ENCODE measurements at places on chromosomes 11 and 22.
A peak's percentile ranks its signal among the peaks of the same experiment; 100 is the strongest.

GRCh38 chr11:111018566-111018965 lies 227.0 kb upstream of the POU2AF2 start:
- DNase-seq, result no peak

GRCh38 chr11:133520707-133521106 lies 11.6 kb downstream of the OPCML start:
- DNase-seq, result no peak

DNA sequence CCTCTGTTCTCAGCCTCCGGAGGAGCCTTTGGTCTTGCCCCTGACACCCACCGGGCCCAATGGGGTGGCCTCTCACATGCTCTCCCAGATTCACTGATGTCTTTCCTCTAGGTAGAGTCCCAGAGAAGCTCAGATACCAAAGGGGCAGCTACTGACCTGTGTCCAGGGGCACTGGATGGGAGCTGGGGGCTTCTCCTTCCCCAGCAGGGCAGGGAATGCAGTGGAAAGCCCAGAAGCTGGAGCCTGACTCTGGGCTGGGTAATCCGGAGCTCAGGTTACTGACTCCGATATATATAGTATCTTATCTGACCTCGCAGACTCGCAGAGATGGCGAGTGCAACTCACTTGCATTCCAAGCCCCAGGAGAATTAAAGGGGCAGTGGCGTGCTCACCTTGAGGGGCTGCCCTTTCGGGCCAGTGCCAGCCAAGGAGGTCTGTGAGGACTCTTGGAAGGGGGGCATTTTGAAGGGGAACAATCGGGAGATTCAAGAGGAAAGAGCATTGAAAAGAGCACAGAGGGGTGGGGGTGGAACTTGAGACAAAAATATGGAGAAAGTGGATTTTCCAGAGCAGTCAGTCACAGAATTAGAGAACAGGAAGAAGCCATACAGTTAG lies 2.5 kb downstream of the USP2 start:
- no peak for DNase-seq

GRCh38 chr22:27186643-27187042 lies 529.3 kb downstream of the MIAT start:
- no peak for DNase-seq

DNA sequence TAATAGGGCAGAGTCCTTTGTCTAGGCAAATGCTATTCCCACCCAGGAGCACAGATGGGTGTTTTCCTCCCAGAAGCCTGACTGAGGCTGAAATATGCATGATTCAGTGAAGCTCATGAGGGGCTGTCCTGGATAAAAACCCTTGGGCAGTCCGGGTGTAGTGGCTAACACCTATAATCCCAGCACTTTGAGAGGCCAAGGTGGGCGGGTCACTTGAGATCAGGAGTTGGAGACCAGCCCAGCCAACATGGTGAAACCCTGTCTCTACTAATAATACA lies 48.6 kb upstream of the LMO2 start:
- no peak for DNase-seq

DNA sequence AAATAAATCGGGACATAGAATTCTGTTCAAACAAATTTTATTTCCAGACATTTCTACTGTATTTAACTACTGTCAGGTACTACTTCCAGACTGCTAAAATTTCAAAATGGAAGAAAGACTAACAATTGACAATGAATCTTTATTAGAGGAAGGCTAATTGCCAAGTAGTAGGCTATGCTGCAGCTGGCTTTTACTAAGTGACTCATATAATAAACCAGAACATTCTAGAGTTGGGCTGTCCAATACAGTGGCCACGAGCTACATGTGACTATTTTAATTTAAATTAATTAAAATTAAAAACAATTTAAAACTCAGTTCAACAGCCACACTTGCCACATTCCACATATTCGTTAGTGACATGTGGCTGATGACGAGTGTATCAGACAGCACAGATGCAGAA lies 27.6 kb downstream of the CHKA start:
- no peak for DNase-seq

DNA sequence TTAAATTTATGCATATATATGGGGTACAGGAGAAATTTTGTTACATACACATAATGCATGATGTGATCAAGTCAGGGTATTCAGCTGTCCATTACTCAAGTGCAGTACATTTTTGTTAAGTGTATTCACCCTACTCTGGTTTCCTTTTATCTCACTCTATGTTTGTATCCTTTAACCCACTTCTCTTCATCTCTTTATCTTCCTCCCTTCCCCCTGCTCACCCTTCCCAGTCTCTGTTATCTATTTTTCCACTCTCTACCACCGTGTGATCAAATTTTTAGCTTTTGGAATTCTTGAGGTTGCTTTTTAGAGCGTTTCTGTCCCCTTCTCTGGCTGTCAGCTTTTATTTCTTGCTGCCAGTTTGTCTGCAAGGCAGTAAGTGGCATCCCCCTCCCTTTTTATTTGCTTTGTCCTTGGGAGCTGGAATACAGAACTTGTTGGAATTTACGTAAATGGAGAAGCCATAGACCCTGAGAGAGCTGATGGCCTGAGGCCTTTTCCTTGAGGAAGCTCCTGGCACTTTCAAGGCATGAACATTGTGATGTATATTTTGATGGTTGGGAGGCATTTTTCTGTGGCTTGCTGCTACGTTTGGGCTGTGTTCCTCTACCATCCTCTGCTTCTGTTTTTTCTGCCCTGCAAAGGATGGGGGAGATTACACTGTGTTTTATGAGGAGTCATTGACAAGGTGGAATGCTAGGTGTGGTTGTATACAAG lies 148.6 kb downstream of the LDLRAD3 start:
- no peak for DNase-seq

GRCh38 chr11:71136095-71136845 lies 116.1 kb downstream of the SHANK2 start:
- DNase-seq, result no peak

DNA sequence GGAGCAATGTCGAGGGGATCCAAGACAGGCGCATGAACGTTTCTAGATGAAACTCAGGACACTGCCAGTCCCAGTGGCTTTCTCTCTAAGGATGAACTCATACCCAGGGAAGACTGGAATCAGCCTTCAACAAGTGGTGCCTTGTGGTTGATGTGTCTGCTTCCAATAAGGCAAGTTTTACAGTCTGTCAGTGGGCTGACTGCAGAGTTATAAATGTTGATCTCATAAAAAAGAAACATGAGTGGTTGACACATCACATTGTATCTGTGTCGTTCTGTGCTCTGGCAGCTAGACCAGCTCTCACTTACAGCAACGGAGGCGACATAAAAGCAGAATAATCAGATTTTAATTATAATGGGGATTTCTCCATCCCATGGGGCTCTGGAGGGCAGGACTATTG lies 96.7 kb downstream of the SNX19 start:
- DNase-seq, result no peak

DNA sequence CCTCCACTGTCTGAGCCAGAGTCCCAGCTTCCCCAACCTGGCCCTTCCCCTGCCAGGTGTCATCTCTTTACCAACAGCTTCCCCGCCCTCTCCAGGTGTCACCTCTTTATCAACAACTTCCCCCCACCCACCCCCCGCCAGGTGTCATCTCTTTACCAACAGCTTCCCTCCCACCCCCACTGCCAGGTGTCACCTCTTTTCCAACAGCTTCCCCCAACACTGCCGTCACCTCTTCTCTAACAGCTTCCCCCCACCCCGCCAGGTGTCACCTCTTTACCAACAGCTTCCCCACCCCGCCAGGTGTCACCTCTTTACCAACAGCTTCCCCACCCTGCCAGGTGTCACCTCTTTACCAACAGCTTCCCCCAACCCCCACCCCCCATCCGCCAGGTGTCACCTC lies 29.8 kb upstream of the TTLL12 start:
- DNase-seq, result no peak

DNA sequence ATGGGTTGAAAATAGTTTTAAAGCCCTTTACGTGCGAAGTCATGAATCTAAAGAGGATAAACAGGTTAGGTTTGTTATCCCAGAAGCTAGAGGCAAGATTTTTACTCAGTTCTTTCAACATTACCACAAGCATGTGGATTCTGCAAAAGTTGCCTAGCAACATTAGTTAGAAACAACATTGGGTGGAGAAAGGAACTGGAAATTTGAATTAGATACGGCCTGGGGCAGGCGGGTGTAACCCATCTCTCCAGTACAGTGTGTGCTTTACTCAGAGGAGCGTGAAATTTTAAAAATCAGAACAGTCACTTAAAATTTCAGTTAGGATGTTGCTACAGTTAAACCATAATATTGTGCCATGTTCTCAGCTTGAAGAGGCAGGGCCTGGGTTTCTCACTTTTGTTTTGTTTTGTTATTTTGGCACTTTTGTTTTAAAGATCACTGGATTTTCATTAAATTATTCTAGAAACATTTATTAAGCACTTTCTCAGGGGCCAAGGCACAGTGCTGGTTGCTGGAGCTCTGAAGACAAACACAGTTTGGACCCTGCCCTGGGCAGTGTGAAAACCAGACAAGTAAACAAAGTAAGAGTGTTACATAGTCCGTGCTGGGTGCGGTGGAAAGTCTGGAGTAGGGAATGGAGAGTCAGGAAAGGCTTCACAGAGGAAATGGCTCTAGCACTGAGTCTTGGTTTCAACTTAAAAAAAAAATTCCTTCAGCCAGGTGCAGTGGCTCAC lies 4.4 kb upstream of the WEE1 start:
- DNase-seq, result no peak

- peak; percentile 75 for DNase-seq
Observed at GRCh38 chr22:23054531-23055257, 15.6 kb upstream of the GNAZ start.

- DNase-seq, result no peak
Observed at GRCh38 chr11:46832511-46833214, 13.4 kb downstream of the CKAP5 start.

DNA sequence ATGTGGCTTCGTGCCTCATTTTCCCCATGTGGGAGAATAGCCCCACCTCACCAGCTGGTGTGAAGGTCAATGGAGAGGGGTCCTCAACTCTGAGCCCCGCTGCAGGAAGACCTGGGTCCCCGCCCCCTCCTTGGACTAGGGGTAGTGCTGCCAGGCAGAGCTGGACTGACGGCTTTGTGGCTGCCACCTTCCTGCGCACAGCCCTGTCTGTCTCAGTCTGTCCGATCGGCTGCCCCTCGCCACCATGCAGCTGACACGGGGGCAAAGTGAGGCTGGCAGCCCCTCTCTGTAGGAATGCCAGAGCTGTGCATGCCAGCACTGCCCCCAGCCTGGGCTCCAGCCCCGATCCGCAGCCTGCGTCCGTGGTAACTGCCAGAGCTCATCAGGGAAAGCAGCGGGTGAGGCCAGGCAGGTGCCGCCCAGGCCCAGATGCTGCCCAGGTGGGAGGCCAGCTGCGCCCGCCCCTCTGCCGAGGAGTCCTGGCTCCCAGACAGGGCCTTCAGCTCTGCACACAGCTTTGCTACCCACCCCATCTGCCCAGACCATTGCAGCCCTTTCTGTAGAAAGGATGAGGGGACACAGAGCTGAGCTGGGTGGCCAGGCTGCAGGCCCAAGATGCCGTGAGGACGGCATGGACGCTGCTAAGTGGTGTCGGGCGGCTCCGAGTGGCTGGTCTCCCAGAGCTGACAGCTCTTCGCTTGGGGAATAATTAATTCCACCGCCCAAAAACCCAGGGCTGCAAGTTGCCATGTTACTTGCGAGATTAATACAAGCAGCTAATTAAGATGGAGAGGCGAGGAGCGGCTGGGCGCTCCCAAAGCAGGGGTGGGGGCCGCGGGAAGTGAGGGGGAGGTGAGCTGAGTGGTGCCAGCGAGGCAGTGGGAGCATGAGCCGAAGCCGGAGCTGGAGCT lies 19.5 kb upstream of the FLRT1 start:
- no peak for DNase-seq

- no peak for DNase-seq
Observed at GRCh38 chr11:1853376-1854131, 670 bp downstream of the LSP1 start.

DNA sequence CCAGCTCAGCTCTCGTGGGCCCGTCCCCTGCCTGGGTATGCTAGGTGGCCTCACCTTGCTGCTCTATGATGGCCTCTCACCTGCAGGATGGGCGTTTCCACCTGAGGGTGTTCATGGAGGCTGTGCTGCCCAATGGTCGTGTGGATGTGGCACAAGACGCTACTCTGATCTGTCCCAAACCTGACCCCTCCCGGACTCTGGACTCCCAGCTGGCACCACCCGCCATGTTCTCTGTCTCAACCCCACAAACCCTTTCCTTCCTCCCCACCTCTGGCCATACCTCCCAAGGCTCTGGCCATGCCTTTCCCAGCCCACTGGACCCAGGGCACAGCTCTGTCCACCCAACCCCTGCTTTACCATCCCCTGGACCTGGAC lies 2.1 kb downstream of the ZP1 start:
- no peak for DNase-seq

DNA sequence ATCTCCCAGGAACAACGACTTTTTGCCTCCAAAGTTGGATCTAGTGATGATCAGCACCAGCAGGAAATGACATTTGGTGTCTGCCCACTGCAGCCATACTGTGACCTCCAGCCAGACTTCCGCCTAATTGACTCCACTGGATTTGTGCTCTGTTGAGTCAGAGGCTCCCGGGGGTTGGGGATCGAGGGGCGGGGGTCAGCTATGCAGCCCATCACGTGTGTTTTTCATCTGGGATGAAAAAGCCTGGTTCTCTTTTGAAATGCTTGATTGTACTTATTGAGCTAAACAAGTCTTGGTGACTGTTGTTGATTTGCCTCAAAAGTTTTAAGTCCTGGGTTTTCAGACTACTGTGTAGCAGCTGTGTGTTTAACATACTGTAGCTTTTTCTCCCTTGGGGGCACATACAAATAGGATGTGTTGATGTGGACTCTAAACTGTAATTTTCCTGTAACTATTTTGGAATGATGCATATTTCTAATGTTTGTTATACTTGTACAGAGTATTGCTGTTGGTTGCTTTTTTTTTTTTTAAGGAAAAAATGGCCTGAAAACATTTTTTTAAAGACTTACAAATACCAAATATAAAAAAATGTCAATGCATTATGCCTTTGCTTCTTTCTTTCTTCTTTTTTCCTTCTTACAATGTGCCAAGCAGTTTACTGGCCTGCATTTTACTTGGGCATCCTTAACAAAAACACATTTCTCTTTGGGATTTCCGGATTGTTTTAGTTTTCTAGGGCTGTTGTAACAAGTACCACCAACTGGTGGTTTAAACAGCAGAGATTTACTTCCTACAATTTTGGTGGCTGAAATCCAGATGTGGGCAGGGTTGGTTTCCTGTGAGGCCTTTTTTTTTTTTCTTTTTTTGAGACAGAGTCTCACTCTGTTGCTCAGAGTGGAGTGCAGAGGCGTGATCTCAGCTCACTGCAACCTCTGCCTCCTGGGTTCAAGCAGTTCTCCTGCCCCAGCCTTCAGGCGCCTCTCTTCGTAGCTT lies 46.1 kb upstream of the OR4B1 start:
- DNase-seq, result no peak

GRCh38 chr22:36387709-36387958 lies 133 bp downstream of the MYH9 start:
- no peak for DNase-seq
